ENCODE measurements at places on chromosomes 6 and 20.

DNA sequence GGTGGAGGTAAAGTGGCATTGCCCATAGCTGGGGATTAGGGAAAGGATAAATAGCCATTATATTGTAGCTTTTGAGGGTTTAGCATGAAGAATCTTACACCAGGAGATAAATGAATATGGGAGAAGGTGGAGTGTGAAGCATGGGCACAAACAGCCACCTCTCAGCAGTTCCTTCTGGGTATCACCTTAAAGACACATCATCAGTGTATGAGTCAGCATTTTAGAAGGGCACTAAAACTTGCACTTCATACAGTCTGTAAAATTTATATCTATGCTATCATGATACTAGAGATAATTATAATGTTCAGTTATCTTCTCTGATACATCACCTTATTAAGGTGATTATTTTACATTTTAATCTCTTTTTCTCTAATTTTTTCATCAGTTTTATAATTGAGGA is 25.3 kb downstream of the SLC35A1 start:
- no peak for DNase-seq

DNA sequence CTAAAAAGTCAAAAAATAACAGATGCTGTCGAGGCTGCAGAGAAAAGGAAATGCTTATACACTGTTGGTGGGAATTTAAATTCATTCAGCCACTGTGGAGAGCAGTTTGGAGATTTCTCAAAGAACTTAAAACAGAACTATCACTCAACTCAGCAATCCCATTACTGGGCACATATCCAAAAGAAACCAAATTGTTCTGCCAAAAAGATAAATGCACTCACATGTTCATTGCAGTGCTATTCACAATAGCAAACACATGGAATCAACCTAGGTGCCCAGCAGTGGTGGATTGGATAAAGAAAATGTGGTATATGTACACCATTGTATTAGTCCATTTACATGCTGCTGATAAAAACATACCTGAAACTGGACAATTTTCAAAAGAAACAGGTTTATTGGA is 116.0 kb upstream of the VGLL2 start:
- DNase-seq = no peak

DNA sequence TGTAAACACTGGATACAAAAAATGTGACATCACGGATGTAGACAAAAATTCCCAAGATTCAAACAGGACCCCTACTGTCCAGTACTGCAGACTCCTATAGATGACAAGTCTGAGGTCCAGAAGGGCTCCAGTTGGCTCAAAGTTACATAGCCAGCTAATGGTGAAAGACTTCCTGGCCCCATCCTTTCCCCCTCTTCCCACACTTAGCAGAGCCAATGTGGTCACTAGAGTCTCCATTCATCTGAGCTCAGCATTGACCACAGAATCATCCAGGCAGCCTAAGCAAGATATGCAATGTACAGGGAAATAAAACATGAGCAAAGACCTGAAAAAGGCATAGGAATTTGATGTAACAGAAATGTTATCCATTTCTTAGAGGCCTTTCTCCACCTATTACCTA is 180.5 kb downstream of the ADAT2 start:
- no peak for DNase-seq

GRCh38 chr20:37379967-37380828 is 34.3 kb downstream of the SRC start:
- no peak for DNase-seq

GRCh38 chr20:2984956-2985661 is 58.3 kb upstream of the GNRH2 start:
- DNase-seq = no peak

DNA sequence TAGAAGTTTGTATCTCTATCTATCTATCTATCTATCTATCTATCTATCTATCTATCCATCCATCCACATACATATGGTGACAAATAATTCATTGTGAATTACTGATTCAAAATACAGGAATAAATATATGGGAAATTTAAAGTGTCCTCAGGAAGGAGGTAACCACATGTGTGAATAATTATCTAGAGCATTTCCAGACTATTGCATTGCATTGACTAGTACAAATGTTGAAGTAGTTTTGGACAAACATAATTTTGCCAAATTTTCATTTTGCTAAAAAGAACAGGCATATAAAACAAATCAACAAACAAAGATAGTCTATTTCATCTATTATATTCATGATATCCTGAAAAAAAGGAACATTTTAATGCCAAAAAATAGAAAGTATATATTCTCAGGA is 192.7 kb downstream of the UTRN start:
- DNase-seq = no peak

- DNase-seq = no peak
Observed at GRCh38 chr20:7029019-7029418, 261.5 kb downstream of the BMP2 start.

DNA sequence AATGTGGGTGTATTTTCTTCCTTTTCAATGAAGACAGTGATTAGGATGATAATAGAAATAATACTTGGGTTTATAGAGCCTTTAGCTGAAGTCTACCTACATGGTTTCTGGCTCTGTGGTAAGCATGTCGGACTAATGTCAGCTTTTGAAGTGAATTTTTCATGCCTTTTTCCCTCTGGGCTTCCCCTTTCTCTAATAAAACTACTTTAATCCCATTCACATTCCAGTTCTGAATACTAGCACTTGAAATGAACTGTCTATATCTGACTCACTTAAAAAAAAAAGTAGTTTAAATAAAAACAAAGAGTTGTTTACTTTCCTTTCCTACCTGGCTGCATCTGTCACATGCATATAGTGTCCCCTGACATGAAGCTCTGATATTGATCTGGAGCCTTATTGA is 545.9 kb upstream of the FLRT3 start:
- DNase-seq = no peak

DNA sequence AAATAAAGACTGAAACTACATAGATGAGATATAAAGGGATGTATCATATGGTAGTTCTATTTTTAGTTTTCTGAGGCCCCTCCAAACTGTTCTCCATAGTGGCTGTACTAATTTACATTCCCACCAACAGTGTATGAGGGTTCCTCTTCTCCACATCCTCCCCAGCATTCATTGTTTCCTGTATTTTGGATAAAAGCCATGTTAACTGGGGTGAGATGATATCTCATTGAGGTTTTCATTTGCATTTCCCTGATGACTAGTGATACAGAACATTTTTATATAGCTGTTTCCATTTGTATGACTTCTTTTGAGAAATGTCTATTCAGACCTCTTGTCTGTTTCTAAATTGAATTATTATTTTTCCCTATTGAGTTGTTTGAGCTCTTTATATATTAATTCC is 229.3 kb downstream of the RFPL4B start:
- DNase-seq = no peak

GRCh38 chr20:17794400-17794799 is 94.6 kb downstream of the BANF2 start:
- DNase-seq = no peak

DNA sequence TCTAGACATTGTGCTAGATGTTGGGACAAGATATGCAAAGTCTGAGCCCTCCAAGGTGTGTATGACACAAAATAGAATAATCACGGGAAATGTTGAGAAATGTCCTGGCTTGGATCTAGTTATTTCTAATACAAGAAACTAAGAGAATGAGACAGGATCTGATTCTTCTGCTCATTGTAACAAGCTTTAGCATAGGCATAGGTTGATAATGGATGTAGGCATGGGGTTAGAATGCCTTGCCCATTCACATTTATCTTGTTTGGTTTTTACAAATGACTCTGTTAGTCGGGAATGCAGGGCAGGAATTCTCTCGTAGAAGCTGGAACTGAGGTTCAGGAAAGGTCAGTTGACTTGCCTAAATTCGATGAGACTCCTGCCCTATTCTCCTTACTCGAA is 1.5 kb upstream of the SLC26A8 start:
- no peak for DNase-seq

- DNase-seq = no peak
Observed at GRCh38 chr20:672963-673602, 2.5 kb downstream of the SCRT2 start.

DNA sequence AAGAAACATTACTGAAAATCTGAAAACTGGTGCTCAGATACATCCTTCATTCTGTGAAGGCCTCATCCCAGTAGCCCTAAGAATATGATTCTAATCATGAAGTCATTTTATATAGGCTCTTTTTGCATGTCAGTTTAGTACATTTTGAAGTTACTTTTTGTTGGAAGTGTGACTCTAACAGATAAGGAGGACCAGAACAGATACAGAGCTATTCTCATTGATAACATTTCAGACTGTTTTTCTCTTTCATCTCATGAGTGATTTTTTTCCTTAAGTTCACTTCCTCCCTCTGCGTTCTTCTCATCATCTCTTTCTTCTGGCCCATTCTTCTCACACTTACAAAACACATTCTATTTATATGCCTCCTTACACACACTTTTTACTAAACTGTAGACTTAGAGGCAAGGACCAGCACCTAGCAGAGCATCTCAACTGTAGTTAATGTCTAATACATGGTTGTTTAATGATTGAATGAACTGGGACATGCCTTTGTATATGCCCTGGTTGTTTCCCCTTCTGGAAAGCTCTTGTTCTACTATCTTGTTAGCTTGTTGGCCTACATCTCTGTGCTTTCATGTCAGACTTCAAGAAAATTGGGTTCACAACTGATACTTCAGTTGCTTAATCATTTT is 8.7 kb downstream of the CTNNBL1 start:
- no peak for DNase-seq

DNA sequence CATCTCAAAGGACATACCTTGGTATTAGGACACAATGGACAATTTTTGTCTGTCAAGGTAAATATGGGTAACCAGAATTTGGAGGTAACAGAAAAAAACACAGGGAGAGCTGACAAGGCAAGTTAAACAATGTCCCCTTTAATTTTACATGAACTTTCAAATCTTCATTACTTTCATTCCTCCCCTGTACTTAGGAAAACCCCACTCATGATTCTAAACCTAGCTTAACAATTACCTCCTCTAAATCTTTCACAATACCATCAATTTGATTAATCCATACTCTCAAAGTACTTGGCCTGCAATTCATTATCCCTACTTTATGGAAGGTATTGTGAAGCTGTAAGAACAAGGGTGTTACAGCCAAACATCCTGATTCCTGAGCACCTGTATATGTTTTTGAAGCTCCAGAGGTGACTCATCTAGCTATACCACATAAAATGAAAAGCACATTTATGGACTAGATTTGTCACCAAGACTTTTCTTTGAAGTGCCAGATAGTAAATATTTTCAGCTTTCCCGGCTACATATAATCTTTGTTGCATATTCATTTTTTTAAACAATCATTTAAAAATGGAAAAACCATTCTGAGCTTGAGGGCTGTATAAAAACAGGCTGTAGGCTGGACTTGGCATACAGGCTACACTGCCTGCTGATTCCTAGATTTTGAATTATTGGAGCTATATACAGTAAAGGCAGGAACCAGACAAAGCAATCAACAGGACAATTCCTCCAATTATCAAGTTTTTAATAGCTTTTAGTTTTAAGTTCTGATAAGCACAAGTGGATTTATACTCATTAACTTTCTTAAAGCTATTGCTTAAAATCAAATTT is 22.9 kb downstream of the DEK start:
- DNase-seq = no peak

DNA sequence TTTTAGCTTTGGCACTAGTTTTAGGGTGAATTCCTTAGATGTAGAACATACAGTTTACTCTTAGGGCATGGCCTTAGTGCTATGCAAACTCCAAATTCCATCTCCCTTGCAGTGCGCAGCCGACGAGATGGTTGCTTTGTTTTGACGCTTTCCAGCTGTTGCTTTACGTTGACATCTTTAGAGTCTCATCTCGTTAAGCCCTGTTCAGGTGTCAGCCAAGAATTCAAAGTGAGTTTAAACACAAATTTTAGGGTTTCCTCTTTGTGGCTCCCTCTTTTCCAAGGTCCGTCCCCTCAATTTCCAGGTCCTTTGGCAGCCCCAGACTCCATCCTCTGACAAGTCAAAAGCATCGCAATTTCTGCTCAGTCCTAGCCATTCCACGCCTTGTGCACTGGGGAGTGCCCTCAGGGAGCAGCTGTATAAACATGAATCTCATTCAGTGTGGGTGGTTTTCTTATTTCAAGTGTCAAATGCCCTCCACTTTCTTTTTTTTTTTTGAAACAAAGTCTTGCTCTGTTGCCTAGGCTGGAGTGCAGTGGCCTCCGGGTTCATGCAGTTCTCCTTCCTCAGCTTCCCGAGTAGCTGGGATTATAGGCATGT is 14.1 kb upstream of the MAK start:
- no peak for DNase-seq

DNA sequence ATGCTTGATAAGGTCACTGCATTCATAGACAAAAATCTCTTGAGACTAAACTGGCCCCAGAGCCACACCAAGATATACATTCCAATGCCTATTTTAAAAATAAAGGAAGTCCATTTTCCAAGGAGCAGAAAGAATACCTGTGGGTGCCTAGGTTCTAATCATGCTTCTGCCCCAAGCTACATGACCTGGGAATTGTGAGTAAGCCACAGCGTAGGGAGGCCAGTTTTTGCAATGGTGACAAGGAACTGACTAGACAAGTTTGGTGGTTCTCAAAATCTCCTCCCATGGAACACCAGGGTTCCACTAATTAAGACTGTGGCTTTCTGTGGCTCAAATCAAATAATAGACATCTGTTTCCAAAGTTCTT is 83.3 kb downstream of the GMDS start:
- no peak for DNase-seq

- no peak for DNase-seq
Observed at GRCh38 chr20:20259533-20259932, 108.4 kb upstream of the INSM1 start.

- DNase-seq = no peak
Observed at GRCh38 chr6:74870403-74870802, 335.4 kb downstream of the COL12A1 start.

DNA sequence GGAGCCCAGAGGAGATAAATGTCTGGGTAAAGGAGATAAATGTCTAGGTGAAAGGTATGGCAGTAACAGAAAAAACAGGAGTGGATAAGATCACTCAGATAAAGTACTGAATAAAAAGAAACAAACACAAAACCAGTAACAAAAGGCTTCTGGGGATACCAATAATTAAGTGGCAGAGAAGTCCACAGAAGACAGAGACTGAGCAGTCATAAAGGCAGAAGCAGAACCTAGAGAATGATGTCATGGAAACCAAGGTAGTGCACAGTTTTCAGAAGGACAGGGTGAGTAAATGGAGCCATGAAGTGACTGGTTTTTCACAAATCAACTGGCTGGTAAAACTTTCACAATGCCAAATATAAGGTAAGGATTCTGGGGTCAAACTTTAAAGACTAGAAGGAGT is 80.9 kb upstream of the PLN start:
- DNase-seq = no peak

DNA sequence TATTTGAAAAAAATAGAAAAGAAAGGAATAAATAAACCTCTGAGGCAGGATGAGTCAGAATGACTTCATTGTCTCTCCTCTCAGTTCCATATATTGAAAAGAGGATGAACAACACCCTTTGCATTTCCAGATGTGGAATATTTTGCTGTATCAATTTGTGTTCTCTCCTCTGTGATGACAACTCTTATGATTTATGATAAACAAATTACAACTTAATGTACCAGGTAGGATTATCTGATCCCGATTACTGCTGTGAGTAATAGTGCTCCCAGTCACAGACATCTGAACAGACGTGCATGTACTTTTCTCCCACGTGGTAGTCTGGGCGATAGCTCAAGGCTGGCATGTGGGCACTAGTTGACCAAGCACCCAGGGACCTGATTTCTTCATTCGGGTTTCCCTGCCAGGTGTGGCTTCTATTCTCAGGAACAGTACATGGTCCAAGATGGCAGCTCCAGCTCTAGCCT is 142.1 kb upstream of the SULF2 start:
- no peak for DNase-seq

GRCh38 chr6:42354702-42355101 is 97.0 kb downstream of the TRERF1 start:
- no peak for DNase-seq

- DNase-seq = no peak
Observed at GRCh38 chr6:81767163-81767891, 14.8 kb upstream of the TENT5A start.

- DNase-seq = no peak
Observed at GRCh38 chr6:130138909-130139242, 83.9 kb downstream of the SAMD3 start.

All from cortex of kidney (tissue), 1 donor.